ENCODE measurements at places on chromosomes 16 and 17.

- no peak for DNase-seq
Observed at GRCh38 chr17:77933777-77934398, 24.6 kb upstream of the TNRC6C start.

GRCh38 chr16:70809392-70810060, 8.6 kb upstream of the VAC14 start:
- no peak for DNase-seq

DNA sequence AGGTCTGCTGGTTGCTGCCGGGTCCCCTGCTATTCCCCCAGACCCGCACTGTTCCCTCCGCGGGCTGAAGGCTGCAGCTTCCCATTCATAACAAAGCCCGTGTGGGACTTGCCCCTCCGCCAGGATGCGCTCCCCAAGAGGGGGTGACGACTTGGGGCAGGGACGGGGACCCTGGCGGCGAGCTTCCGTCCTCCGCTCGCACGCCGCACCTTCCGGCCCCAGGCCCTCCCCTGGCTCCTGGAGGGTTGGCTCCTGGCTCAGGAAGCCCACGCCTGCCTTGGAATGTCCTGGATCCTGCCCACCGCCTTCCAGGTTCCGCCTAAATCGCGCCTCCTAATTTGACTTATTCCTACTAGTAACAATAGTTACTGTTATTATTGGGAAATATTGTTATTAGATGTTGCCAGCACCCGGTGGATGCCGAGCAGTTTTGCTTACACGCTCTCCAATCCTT, 1.1 kb upstream of the TFAP4 start:
- DNase-seq, result no peak

GRCh38 chr16:87199379-87199778, 117.8 kb downstream of the C16orf95 start:
- DNase-seq, result no peak

DNA sequence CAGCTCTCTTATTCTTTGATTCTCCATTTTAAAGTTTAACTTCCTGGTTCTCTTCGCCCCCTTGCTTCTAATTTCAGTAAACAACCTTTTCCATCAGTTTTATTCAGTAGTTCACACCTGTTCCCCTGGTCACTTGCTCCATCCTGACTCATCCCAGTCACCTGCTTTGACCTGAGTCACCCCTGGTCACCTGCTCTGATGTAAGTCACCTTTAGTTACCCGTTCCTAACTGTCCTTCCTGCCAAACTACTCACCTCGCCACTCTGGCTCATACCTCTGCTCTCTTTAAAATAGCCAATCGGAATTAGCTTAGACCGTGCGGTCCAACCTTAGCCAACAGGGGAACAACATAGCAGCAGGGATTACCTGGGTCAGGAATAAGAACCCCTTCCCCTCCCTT, 4.7 kb upstream of the NLRC5 start:
- no peak for DNase-seq

GRCh38 chr16:84735849-84736586, 36.2 kb downstream of the USP10 start:
- DNase-seq, result no peak

- no peak for DNase-seq
Observed at GRCh38 chr17:74325743-74326379, at the start of gene KIF19. Gene KIF19 (plus strand): TSS chr17:74326226. CDS start chr17:74326350, 124 bp downstream.

GRCh38 chr16:51820176-51820575, 669.1 kb upstream of the SALL1 start:
- DNase-seq, result no peak

All from AG09319 (cell line).